ENCODE measurements at places on chromosomes 6 and 20.

DNA sequence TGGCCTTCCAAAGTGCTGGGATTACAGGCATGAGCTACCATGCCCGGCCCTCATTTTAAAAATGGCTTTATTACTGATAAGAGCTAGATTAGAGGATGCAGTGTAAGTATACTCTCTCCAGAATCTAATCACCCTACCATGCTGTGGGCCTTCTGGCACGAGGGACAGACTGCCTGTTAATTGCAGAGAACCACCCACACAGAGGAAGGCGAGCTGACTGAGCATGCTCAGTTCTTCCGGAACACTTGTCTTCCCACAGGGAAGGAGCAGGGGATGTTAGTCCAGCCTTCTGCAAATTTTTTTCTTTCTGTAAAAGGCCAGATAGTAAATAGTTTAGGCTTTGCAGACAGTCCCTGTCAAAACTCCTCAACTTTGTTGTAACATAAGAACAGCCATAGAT lies 48.9 kb downstream of the ALDH5A1 start:
- no peak for DNase-seq

DNA sequence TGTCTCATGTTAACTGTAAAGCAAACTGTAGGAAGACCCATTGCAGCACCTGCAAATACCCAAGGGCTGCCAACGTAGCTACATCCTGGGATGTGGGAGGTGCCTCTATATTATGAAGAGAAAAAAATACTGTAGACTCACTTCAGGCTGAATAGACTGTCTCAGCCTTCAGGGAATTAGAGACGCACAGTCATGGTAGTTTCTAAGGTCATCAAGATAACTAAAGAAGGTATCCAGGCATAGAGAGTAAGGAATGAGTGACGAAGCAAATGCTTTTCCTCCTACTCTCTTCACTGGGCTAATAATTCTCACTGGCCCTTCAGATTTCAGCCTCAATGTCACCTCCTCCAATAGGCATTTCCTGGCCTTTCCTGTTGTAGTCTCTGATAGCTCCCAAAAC lies 121.6 kb upstream of the ECI2 start:
- DNase-seq: no peak

- DNase-seq: peak; percentile 85
These were observed 704.2 kb upstream of the CITED2 start for GRCh38 chr6:140078561-140079125.

GRCh38 chr6:40535110-40535818 lies 51.9 kb downstream of the LRFN2 start:
- no peak for DNase-seq

DNA sequence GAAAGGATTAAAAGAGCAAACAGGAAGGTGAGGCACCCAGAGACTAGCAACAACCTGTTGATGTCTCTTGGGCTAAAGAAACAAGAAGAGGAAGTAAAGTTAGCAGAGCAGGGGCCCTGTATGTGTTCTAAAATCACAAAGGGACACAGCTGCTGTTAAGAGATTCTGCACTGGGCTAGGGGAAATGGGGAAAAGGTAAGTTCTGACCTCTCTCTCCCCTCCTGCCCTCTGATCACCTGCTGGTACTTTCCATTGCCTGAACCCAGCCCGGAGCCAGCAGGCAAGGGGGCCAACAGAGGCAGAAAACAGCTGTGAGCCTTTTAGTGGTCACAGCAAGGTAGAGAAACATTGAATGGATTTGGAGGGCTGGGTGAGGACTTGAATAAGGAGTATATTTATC lies 13.5 kb upstream of the CNR1 start:
- no peak for DNase-seq

DNA sequence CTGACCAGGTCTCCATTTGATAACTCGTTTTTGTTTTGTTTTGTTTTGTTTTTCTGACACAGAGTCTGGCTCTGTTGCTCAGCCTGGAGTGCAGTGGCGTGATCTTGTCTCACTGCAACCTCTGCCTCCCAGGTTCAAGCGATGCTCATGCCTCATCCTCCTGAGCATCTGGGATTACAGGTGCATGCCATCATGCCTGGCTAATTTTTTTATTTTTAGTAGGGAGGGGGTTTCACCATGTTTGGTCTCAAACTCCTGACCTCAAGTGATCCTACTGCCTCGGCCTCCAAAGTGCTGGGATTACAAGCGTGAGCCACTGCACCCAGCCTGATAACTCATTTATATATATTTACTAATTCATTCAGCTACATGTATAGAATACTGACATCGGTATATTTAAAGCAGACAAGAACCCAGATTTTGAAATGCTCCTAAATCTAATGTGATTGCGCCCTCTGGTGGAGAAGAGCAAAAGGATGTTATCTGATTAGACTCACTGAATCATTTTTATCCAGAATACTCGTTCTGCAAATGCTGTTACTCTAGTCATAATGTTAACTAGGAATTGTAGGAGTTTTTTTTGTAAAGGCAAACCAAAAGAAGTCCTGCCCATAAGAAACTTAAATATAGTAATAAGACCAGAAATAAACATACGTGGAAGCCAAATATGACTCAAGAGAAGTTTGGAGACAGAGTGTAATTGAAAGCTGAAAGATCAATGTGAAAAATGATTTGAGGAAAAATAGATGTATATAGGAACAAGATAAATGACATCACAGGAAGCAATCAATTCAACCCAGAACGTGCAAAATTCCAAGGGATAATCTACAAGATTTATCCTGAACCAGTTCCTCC lies 5.3 kb upstream of the COL12A1 start:
- DNase-seq: no peak

DNA sequence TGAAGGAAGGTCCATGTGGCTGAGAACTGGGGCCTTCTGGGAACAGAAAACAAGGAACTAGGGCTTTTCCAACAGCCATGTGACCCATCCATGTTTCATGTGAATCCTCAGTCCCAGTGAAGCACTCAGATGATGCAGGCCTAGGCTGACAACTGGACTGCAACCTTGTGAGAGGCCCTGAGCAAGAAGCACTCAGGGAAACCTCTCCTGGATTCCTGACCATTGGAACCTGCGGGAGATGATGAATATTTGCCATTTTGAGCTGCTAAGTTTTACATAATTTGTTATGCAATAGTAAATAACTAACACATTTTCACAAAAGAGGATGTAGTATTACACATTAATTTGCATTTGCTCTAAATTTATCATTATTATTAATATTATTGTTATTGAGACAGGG lies 38.4 kb upstream of the HLA-G start:
- no peak for DNase-seq

DNA sequence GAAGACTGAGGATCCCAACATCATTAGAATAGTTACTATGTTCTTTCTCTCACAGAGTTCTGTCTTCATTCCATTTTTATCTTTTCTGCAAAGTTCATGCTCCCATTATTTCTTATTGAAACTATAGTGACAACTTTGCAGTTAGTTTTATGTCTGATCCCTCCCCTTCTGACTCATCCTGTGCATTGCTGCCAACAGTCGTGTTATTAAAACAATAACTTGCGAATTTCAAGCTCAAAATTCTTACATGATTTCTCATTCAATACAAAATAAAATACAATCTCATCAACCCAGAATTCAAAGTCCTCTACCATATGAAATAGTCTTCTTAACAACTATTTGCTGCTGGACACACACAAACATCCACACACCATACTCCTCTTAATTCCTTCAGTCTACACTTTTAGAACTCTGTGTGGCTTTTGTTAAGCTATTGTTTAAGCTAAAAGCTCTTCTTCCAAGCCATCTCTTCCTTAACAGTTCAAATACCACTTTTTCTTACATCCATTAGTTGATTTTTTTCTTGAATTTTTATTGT lies 261.4 kb upstream of the IRAK1BP1 start:
- DNase-seq: no peak

- DNase-seq: no peak
These were observed 14.9 kb upstream of the MATN4 start for GRCh38 chr20:45322952-45323383.

DNA sequence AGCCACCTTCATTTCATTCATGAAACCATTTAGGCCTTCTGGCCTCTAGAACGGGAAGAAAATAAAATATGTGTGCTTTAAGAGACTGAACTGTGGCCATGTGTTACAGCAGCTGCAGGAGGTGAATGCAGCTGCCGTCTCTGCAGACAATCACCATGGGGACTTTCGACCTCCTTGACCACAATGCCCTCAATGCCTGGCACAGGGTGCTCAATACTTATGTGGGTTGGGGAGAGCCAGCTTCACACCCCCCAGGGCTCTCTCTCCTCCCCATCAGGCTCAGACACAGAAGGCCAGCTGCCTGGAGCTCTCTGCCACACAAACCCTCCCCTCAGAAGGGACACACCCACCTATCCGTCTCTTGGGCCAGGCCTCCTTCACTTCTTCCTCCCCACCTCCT lies 43.5 kb downstream of the ANKRD60 start:
- no peak for DNase-seq

- peak; percentile 30 for DNase-seq
These were observed 436.0 kb downstream of the PLCB1 start for GRCh38 chr20:8568075-8568474.

Measured in AG09319 (cell line).